ENCODE measurements at places on chromosomes 5 and 9.

DNA sequence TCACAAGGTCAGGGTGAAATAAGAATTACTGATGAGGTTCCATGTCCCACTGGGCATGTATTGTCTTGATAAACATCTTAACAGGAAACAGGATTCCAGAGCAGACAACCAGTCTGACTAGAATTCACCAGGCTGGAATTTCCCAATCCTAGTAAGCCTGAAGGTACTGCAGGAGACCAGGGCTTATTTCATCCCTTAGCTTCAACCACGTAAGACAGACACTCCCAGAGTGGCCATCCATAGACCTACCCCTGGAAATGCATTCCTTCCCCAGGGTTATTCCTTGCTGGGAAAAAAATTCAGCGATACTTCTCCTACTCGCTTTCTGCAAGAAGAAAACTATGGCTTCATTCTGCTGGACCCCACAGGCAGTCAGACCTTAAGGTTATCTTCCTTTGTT is 785.4 kb downstream of the NR2F1-AS1 start:
- DNase-seq: no peak

DNA sequence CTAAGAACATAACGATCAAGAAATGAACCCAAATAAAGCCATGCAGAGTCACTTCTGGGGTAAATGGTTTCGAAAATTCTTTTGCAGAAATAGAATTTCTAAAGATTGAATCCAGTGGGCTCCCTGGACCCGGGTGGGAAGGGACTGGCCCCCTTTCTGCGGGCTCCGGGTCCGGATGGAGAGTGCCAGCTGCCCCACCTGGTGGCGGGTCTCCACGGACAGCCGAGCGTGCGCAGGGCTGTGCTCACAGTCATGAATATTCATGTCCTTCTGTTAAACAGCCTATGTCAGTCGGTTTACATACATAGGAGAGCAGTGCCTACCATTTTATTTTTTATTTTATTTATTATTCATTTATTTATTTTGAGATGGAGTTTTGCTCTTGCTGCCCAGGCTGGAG is 4.7 kb upstream of the PPP1R26 start:
- peak; percentile 72 for DNase-seq

DNA sequence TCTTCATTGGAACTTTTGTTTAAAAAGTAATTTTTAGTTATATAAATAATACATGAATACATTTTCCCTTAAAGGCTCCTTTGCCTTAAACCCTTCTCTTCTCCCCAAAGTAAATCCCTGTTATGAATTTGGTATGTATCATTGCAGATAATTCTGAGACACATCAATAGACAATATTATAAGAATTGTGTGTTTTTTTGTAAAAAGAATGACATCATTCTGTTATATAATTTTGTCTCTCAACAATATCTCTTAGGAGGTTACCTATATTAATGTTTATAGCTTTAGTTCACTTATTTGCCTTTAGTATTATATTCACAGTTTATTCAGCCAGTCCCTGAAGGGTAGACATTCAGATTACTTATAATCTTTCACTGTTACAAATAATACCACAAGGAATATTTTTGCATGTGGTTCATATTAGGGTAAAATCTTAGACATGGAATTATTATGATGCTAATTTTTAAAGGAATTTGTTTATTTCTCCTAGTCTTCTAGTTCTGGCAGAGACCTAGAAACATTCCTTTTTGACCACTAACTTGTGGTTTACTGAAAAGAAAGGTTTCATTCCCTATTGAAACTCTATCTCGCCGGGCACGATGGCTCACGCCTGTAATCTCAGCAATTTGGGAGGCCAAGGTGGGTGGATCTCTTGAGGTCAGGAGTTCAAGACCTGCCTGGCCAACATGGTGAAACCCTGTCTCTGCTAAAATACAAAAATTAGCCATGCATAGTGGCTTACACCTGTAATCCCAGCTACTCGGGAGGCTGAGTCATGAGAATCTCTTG is 105.6 kb downstream of the KCTD16 start:
- DNase-seq: no peak

GRCh38 chr9:95507464-95508241 is 9.1 kb downstream of the PTCH1 start:
- peak; percentile 42 for DNase-seq

GRCh38 chr9:127503379-127503921 is 52.1 kb downstream of the LRSAM1 start:
- DNase-seq: no peak

DNA sequence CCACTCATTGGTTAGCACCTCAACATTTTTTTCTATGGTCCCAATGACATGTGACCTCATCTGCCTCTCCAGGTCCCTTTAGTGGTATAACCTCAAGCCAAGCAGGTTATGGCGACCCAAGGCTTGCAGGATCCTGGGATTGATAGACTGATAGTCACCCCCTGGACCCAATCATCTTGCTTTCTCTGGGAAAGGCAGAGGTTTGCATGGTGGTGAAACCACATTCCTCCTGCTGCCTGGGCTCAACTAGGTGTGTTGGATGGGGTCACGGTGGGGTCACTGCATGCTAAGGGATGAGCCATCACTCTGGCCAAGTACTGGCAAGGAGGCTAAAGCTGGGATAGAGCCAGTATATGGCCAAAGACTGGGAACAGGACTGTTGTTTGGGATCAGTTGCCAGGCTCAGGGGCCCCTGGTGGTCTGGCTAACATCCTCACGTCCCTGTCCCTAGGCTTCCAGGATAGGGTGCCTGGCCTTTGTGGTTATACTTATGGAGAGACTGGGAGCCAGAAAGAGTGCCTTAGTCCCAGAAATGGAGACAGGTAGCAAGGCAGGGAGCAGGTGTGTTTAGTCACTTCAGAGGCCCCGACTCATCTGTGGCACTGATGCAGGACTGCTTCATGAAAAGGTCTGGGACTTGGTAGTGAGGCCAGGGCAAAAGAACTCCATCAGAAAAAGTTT is 4.6 kb upstream of the SMIM32 start:
- DNase-seq: no peak

DNA sequence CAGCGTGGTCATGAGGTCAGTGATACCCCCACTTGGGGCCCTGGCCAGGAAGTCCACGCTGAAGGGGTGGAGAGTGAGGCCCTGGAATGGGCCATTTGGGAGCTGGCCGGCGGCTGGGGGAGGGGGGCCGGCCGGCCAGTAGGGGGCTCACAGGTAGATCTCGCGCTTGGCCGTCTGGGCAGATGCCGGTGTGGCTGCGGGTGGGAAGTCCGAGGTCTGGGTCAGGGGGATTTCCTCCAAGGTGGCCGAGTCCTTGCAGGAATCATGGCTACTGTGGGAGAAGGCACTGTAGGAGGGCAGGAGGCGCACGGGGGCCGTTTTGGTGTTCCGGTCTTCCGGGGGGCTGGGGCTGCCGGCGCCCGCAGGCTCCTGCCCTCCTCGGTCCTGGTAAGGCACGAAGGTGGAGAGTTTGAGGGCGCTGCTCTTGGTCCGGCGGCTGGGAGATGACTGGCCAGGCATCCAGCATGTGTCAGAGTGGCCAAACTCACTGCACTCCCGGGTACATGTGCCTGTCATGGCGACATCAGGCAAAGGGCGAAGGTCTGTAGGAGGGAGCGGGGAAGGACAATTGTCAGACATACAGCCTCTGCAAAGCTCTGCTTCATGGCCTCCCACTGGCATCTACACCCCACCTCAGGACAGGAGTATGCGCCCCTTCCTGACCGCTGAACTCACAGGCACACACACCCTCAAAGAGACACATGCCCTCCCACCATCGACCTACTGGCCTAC is 24.1 kb downstream of the PCDH1 start:
- DNase-seq: peak; percentile 52

DNA sequence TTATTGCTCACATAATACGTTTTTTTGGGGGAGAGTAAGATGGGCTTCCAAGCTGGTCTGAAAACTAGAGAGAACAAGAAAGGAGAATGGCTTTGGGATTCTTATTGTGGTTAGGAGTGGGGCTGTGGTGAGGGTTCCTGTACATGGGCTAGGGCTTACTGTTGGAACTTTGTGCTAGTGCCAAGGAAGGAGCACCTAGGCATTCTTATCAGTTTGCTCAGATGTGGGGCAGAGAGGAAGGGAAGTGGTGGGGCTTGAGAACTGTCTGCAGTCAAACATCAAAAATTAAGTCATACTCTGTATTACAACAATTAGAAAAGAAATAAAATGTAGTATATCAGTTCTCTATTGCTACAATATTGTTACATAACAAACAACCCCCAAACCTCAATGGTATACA is 4.0 kb upstream of the THBS4 start:
- DNase-seq: no peak

GRCh38 chr9:100211476-100211875 is 112.4 kb downstream of the INVS start:
- no peak for DNase-seq

- DNase-seq: no peak
Observed at GRCh38 chr9:95409650-95410426, 92.3 kb upstream of the FANCC start.

DNA sequence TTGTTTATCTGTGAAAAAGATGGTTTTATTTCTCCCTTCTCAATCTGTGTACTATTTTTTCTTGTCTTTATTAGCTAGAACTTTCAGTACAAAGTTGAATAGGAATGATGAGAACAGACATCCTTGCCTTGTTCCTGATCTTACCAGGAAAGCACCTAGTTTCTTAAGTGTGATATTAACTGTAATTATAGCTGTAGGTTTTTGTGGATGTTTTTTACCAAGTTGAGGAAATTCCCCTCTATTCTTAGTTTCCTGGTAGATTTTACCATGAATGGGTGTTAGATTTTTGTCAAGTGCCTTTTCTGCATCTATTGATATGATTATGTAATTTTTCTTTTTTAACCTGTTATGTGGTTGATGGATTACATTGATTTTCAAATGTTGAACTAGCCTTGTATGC is 68.7 kb downstream of the KCNN2 start:
- no peak for DNase-seq

- no peak for DNase-seq
Observed at GRCh38 chr5:139410993-139411828, 7.3 kb upstream of the SPATA24 start.

GRCh38 chr9:68844631-68845612 is 139.9 kb downstream of the PIP5K1B start:
- DNase-seq: peak; percentile 47

DNA sequence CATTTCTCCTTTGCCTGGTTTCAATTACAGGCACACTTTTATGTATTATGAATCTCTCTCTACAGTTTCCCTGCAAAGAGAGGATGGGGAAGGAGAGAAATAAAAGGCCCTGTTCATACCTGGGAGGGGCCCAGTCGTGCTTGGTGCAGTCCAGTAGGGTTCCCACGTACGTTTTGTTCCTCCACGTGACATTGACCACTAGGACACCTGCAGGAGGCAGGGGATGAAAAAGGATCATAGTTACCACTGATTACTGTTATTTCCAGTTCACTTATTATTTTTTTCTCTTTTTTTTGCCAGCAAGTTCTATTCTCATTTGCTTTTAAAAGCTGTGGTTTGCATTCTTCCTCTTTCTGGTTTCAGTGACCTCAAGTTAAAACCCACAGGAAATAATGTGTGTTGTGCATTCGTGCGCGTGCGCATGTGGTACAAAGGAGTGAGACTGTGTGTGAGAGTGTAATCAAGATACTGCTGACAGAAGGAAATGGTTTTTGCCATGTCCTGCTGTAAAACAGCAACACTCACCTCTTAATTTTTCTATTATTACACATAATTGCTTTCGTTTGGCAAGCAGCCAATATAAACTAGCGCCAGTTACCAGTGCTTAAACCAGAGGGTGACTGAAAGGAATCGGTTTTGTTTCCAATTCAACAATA is 96.8 kb downstream of the ZNF608 start:
- DNase-seq: peak; percentile 46

DNA sequence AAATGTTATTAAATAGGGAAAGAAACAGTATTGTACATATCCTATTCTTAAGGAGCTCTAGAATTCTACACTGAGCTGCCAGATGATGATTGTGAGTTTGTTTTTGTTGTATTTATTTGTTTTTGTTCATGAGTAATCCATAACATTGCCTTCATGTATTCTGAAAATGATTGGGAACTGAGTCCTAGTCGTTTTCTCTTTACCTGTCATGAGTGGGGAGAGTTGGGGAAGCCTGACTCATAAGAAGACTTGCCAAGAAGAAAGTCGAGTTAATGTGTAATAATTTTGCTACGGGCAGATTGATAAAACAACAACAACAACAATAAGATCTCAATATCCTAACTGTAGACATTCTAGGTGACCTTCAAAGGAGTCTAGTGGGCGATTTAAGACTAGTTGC is 103.8 kb downstream of the ANKRD55 start:
- no peak for DNase-seq

DNA sequence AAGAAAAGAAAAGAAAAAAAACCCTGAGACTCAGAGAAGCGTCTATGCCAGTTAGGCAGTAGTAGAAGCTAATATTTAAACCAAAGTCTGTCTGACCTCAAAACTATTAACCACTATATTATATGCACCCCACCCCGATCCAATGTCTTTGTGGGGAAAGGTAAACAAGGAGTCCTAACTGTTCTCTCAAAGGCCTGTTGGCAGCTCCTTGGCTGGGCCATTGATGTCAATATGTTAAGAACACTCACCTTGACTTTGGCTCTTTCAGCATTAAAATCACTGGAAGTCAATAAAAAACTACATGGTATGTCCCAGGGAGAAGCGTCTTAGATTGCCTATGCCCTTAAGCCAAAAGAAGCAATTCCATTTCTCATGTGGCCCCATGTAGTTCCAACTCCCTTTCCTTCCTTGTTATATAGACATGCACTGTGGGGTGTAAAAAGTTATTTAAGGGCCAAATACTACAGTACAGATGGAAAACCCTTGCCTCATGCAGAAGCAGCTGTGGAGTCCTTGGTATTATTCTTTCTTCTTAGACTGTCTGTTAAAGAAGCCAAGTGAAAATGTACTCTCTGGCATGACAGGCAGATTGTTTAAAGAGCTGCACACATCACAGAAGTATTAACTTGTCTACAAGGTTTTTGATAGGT is 308.6 kb upstream of the RPS23 start:
- DNase-seq: no peak

Measured in K562 (cell line).